NCI-H524 treated with DMSO at 0.1 percent for 48 hours (cell line): ENCODE measurements at places on chromosomes 11 and 22.

DNA sequence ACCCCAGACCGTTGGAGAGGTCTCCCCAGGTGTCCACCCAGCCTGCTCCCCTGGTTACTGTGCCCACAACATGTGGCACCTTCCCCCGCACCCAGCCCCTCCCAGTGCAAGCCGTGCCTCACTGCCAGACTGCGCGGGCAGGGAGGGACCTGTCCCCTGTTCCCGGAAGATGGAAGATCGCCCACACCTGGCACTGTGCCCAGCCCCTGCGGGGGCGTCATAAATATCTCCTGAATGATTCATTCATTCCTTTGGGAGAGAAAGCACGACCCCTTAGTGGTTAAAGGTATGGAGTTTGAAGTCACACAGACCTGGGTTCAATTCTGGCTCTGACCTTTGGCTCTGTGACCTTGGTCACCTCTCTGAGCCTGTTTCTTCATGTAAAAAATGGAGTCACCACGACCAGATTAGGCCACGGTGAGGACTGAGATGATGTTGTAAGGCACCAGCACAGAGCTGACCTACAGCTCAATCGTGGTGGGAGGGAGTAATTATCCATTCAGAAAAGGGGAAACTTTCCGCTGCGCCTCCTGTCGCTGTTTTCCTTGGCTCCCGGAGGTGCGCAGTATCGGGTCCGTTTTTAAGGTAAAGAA is 497 bp upstream of the SYT12 start:
- DNase-seq: no peak

- no peak for DNase-seq
These were observed 13.0 kb downstream of the GALNT18 start for GRCh38 chr11:11608783-11609232.

- no peak for DNase-seq
These were observed 264.2 kb upstream of the PITPNB start for GRCh38 chr22:28183078-28183860.

DNA sequence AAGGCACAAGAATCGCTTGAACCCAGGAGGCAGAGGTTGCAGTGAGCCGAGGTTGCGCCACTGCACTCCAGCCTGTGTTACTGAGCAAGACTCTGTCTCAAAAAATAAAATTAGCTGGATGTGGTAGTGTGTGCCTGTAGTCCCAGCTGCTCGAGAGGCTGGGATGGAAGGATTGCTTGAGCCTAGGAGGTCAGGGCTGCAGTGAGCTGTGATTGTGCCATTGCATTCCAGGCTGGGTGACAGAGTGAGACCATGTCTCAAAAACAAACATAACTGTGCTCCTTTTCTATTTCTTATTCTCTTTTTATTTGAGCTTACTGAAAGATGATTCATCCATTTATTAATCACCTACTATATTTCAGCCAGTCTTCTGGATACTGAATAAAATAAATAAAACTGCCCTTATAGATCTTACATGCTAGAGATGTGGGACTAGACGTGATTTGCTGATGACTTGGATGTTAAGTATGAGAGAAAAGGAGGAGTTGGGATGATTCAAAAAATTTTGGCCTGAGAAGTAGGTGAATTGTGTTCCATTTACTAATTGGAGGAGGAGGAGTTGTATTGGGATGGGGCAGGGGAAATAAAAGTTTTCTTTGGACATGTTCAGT is 18.0 kb downstream of the PAAF1 start:
- DNase-seq: no peak

GRCh38 chr22:36863979-36864378 is 3.2 kb downstream of the NCF4 start:
- no peak for DNase-seq

DNA sequence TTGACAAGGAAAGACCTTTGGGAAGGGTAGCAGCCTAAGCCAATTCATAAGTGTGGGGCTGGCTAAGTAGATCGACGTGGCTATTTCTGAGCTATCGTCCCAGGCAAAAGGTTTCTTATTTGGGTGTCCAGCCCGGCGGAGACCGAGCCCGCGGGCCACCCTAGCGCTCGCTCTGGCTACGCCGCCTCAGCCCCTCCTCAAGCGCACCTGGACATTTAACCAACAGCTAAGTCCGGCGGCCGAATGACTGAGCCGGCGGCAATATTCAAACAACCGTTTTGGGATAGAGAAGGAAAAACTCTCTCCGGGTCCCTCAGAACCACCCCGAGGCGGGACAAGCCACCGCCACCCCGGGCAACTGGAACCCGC is 457 bp downstream of the RNF141 start:
- no peak for DNase-seq

- DNase-seq: no peak
These were observed 13.7 kb downstream of the CRY2 start for GRCh38 chr11:45860764-45861510.

DNA sequence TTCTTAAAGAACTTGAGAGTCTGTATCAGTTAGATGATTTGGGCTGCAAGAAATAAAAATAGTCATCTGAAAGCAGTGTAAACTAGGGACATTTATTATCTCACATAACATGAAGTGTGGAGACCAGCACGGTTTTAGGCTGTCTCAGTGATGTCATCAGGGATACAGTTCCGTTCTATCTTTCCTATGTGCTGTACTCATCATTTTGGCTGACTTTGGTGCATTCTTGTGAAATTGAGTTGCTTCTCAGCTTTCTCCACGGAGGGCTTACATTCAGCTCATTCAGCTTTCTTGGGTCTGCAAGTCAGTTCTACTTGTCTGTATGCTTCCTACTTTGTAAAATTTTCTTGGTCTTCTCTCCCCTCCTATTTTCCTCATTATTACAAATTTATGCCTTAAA is 51.8 kb upstream of the LIN7C start:
- DNase-seq: no peak

DNA sequence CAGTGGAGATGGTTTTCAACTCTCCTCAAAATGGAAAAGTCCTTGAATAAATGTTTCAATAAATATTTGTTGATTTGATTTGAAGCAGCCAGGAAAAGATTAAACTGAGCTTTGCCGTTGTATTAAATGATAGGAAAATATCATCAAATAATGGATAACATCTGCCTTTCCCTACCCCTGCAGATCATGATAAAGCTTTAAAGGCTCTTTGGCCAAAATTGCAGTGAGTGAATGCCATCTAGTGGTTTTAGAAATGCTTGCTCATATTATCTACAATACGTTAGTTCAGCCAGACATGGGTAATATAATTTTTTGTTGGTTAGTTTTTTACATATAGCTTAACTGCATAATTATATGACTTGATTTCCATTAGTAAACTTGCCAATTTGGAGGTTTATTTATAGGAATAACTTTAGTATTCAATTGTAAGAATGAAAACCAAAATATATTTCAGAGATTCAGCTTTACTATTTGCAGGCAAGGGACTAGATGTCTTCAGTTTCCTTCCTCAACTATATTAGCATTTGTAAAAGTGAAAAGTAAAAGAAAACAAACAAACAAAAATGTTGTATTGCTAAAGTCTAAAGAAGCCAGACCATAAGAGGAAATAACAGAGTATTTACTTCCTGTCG is 159.2 kb downstream of the MSANTD4 start:
- peak; percentile 22 for DNase-seq

GRCh38 chr11:43550714-43551113 is 129.8 kb upstream of the HSD17B12 start:
- no peak for DNase-seq

- DNase-seq: peak; percentile 82
These were observed 33.2 kb upstream of the TCF20 start for GRCh38 chr22:42303396-42304323.

GRCh38 chr11:65170058-65170534 is at the start of gene SPDYC:
Gene SPDYC, plus strand, starts transcription at chr11:65170233. Its CDS starts 1,125 bp downstream, at chr11:65171358.
- DNase-seq: no peak

- DNase-seq: no peak
These were observed at the start of gene DESI1 for GRCh38 chr22:41620589-41621098. Gene DESI1, minus strand, starts transcription at chr22:41621043. Its CDS starts 204 bp downstream, at chr22:41620839.

- no peak for DNase-seq
These were observed 13.6 kb upstream of the MPPED1 start for GRCh38 chr22:43398246-43398645.

- no peak for DNase-seq
These were observed 323.3 kb downstream of the NTM start for GRCh38 chr11:131693756-131694155.

DNA sequence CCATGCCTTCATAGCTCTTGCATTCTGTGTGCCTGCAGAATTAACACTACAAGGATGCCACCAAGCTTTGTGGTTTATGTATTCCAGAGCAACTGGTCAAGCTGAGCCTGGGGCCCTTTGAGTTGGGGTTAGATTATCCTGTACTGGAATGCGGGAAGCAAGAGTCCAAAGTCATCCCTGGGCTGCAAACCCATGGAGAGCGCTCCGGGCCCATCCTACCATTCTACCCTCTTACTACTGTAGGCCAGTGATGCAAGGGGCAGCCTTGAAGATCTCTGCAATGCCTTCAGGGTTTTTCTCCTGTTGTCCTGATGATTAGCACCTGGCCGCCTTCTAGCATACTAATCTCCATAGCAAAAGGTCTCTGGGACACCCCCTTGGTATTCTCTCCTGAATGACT is 51.3 kb downstream of the TUG1 start:
- DNase-seq: no peak

DNA sequence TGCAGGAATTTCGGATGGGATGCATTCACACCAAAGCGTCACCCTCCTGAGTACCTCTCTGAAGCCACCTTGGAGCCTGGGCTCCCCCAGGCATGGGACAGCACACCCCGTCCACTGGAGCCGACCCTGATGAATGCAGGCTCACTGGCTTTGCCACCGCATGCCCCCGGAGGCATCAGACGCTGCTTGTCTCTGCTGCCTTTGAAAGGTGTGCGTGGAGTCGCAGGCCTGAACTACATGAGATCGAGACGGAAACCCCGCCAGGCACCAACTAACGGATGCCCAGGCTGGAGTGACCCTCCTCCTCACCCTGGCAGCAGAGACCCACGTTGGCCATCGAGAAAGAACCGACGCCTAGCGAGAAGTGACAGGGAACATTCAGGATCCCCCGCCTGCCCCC is 22.5 kb downstream of the KRTAP5-5 start:
- DNase-seq: no peak

DNA sequence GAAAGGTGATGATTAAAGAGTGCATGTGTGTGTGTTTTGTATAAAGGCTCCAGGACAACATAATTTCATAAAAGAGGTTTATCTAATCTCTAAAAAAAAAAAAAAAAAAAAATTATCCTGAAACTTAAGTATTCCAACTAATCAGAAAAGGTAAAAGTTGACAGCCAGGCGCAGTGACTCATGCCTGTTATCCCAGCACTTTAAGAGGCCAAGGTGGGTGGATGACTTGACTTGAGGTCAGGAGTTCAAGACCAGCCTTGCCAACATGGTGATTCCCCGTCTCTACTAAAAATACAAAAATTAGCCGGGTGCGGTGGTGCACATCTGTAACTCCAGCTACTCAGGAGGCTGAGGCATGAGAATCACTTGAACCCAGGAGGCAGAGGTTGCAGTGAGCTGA is 632.7 kb upstream of the CHORDC1 start:
- no peak for DNase-seq

DNA sequence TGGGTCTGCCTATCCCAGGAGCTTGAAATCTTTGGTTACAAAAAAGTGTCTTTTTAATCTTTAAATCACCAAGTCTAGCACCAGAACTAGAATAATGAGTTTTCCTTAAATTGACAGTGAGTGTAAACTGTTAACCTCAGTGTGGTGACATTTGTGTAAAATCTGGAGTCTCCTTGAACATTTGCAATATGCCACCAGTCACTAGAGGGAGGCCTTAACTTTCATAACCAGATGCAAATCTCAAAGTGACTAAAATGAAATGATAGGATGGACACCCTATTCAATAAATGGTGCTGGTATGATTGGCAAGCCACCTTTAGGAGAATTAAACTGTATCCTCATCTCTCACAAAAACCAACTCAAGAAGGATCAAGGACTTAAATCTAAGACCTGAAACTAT is 8.3 kb upstream of the SCGB1D2 start:
- DNase-seq: no peak

- no peak for DNase-seq
These were observed 52.7 kb upstream of the RRM1 start for GRCh38 chr11:4041731-4042391.

DNA sequence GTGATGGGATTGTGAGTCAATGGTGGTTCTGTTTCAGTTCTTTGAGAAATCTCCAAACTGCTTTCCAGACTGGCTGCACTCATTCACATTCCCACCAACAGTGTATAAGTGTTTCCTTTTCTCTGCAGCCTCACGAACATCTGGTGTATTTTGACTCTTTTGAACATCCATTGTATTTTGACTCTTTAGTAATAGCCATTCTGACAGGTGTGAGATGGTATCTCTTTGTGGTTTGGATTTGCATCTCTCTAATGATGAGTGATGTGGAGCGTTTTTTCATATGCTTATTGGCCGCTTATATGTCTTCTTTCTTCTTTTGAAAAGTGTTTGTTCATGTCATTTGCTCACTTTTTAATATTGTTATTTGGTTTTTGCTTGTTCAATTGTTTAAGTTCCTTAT is 19.4 kb downstream of the NELL1 start:
- DNase-seq: no peak

- peak; percentile 7 for DNase-seq
These were observed 425.6 kb downstream of the SHANK2 start for GRCh38 chr11:70826541-70827335.

GRCh38 chr11:64264371-64264852 is 13.1 kb downstream of the PLCB3 start:
- DNase-seq: no peak

DNA sequence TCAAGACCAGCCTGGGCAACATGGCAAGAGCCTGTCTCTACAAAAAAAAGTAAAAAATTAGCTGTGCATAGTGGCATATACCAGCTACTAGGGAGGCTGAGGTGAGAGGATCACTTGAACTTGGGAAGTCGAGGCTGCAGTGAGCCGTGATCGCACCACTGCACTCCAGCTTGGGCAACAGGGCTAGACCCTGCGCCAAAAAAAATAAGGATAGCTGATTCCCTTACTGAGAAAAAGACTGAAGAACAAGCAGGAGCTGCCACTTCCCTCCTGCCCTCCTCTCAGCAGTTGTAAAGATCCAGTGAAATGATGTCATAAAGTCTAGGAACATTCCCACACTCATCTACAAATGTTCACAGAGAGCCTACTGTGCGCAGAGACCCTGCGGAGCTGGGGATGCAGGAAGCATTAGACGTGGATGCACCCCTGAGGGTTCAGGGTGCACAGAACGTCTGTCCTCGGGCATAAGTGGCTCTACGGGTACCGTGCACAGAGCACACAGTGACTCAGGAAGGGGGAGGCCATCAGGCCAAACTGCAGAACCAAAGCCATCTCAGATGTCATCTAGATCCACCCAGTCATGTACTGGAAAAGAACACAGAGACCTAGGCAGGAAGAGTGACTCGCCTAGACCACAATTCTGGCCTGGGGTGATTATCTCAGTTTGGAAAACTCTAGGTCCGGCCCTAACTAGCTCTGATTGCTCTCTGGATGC is 11.7 kb downstream of the SEC14L2 start:
- no peak for DNase-seq
